ENCODE measurements at places on chromosomes 1 and 21.
A peak's percentile ranks its signal among the peaks of the same experiment; 100 is the strongest.

DNA sequence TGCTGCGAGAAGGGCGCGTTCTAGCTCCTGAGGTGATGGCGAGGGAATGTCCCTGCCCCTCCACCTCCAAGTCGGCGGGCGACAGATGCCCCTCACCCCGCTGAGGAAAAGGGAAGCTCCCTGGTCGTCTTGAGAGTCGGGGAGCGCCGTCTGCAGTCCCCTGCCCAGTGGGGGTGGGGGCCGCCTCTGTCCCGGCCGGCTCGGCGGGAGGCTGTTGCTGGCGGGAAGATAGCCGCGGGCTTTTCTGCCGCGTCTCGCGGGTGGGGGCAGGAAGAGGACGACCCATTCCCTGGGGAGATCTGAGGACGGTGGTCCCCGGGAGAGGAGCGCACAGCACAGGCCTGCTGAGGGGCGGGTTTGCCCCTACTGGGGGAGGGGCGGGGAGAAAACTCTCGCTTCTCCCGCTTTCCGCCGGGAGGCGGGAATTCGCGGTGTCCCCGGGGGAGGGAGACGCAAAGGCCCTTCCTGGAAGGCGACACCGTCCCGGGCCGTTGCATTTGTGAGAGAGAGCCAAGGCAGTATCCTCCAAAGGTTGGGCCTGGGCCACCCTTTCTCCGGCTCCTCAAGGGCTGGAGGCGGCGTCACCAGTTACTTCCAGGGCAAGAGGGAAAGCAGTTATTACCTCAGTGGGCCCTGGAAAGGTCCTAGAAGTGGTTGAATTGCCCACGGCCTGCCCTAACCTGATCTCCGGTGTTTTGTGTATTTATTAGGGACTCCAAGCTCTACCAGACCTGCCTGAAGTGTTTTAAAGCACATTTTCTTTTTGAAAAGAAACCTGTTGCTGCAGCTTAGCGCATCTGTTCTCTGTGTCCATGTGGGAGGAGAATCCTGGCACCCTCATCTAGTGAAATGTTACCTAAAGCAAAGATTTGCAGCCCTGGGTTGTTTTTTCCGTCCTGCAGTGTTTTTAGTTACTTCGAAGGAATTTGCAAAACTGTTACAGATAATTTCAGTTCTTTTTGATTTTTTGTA lies 648 bp downstream of the S100PBP start:
- DNase-seq, result peak; percentile 94

DNA sequence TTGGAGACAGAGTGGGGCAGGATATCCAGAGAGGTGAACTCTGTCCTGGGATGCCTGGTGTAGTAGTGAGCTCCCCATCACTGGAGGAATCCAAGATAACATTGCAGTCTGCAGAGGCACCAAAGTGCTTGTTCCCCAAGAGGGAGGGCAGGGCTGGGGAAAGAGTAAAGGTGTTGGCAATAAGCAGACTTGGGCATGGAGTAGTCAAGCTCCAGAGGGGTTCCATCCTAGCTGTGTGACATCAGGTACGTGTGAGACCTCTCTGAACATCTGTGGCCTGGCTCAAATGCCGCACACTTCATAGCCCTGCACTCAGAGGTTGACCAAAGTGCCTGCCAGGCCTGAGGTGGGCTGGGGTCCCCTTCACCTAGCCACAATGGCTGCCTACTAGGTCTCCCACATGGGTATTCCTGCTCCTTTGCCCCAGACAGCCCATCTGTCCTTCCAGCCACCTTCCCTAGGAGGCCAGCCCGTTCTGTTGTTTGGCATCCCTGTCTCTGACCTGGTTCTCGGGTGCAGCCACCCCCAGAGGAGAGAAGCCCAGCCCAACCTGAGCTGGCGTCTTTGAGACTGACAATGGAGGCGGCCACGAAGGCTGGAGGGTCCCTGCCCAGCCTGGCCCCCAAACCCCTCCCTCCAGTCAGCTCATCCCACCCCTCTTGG lies 2.8 kb upstream of the ARF1 start:
- DNase-seq, result no peak

- no peak for DNase-seq
Measured at GRCh38 chr1:67830226-67830625, 3.0 kb downstream of the GNG12 start.

- no peak for DNase-seq
Measured at GRCh38 chr1:24770881-24771280, 25.6 kb downstream of the CLIC4 start.

DNA sequence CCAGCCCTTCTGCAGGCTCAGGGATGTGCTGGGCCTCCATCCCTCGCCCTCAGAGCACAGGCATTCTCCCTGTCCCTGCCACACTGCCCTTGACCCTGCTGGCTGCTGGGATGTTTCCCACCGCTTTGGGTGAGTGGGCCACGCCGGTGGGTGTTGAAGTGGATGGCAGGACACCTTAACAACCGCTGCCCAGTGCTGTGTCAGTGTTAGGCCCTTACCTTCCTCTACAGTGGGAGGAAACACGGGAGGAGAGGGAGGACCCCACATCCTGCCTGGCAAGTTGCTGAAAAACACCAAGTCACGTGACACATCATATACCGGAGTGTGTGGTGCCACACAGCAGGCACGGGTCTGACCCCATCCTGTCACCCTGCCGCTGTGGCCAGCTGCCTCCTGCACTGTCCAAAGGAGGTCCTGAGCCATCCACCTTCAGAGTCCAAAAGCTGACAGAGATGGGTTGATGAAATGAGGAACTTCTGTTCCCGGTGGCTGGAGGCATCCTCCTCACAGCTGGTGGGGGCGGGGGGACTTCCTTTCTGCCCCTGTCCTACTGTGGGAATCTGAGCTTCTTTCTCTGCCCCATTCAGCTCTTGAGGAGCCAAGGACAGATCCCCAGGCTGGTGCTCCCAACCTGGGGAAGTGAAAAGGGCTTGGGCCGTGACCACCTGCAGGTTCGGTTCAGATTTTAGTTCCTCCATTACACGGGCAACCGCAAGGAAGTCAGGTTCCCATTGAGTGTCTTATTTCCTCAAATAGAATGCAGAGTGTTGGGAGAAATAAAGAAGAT lies 3.2 kb upstream of the THEMIS2 start:
- DNase-seq, result no peak

DNA sequence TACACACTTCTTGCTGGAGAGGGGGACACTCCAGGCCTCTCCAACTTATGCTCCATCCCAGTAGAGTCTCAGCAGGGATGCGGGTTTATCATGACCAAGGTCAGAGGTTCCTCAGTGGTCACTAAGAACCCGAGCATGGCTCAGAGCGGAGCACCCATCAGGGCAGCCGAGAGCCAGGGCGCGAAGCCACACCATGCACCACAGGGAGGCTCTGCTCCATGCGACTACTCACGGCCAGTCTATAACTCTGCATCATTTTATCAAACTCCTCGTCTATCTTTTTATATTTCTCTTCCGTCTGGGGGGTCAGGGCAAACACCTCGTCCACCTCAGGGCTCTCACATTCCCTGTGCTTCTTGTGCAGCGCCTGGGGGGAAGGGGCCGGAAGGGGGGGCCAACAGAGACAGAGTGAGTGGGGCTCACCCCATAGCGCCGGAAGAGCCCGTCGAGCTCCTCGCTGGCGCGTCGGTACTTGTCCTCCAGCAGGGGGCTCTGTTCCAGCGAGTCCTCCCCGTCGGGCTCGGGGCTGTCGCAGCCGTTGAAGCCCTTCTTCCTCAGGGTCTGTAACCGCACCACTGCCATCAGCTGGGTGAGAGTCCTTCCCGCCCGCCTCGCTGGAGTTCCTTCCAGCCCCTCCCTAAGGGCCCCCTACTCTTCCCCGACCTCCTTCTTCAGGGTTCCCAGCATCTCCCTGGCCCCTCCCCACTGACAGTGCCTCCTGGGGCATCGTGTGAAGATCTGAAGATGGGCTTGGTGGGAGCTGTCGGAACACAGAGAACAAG lies 20.0 kb downstream of the MEF2D start:
- no peak for DNase-seq

DNA sequence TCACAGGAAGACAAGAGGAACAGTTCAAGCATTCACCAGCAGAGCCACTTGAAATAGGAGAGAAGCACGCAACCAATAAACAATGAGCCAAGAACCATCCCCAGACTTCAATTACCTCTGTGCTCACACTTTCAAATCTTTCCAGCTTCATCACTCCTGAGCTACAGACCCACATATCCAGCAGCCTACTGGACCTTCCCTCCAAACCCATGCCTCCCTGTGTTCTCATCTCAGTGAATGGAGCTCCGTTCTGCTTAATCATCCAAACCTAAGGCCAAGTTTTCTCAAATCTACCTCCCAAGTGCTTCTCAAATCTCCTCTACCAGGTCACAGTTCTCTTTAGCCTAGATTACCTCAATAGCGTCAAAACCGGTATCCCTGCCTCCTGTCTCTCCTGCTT lies 3.7 kb downstream of the PEF1 start:
- DNase-seq, result no peak

DNA sequence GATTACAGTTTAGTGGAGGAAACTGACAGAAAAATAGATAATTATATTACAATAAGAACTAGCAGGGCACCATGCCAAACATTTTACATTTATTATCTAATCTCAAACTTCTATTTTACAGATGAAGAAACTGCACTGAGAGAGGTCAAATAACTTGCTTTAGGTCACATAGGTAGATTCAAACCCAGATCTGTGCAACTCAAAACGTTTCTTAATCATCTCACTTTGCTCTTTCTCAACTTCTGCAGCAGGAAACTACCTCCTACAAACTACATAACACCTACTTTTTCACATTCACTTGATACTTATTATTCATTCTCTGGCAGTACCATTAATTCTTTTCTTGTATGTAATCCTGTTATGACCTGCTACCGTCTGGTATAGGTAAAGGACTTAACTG lies 49.9 kb upstream of the BCL10 start:
- DNase-seq, result no peak

DNA sequence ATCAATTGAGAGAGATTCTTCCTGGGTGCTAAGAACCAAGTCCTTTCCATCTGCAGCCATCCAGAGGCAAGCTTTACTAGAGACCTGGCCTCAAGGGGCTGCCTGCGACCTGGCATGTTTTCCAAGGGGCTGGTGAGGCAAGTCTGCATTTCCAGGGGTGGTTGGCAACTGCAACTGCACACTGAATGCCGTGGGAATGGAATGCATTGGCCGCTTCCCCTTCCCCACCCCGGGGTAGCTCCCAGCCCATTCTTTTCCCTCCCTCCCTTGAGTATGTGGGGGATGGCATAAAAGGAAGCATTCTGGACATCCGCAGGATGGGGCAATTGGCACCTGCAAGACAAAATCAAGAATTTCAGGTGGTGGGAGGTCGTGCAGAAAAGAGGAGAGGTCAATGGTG lies 155.1 kb downstream of the IGSF21 start:
- no peak for DNase-seq

- DNase-seq, result no peak
Measured at GRCh38 chr1:17979815-17980214, 127.8 kb upstream of the IGSF21 start.

DNA sequence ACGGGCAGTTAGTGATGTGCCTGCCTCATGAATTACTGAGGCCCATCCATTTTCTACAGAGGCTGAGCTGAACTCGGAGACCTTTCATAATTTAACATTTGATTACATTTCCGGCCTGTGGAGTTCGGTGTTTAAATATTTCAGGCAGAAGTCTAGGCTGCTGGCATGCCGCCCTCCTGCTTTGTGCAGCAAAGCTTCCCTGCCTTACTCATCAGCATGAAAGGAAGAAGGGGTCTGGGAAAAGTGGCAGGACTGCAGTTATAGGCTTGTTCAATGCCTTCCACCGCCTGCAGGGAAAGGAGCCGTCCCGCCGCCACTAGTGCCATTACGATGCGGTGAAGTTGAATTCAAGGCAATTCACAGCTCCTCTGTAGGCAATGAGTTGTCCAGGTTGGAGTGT lies 527.9 kb downstream of the NPHP4 start:
- DNase-seq, result no peak

GRCh38 chr1:30042438-30043147 lies 680.8 kb downstream of the MATN1 start:
- no peak for DNase-seq

- DNase-seq, result peak; percentile 95
Measured at GRCh38 chr1:116373431-116374352, 648 bp downstream of the ATP1A1 start.

GRCh38 chr1:213053455-213053854 lies 2.4 kb downstream of the RPS6KC1 start:
- no peak for DNase-seq

Data from lower leg skin (tissue), 4 donors.